ENCODE measurements at places on chromosomes 16 and 17. TPM values are rescaled to one million over a fixed set of nuclear protein-coding genes. Genes with fewer than 3 reads are reported as not detected.

Gene CHRNB1
- 27.9 TPM for total RNA-seq

Gene CDH1
- total RNA-seq: 34.3 TPM

Gene SLFN12L
- 0.62 TPM for total RNA-seq

Gene HBQ1
- total RNA-seq: not detected

Gene PSME3
- 48.5 TPM for total RNA-seq

Gene DLG4
- 11.1 TPM for total RNA-seq

Gene PPY
- not detected for total RNA-seq

Gene PSMC3IP
- total RNA-seq: 3.0 TPM

Gene PABPN1L
- total RNA-seq: not detected

Gene GAS7
- total RNA-seq: 144 TPM

Gene TAOK1
- 63.6 TPM for total RNA-seq

Gene PRR35
- not detected for total RNA-seq

Gene ANKRD40CL
- not detected for total RNA-seq

Gene MYOCD
- total RNA-seq: 6.9 TPM

Gene TPSG1
- total RNA-seq: not detected

Gene CMTM2
- total RNA-seq: not detected

Gene KRTAP1-5
- total RNA-seq: not detected

Gene KCTD11
- total RNA-seq: 3.4 TPM

Gene DOC2B
- 5.0 TPM for total RNA-seq

Gene WSCD1
- 29.5 TPM for total RNA-seq

Gene KRT39
- total RNA-seq: 1.8 TPM

Gene GCGR
- total RNA-seq: not detected

Gene KRTAP4-12
- not detected for total RNA-seq

Gene CHRNE
- 3.8 TPM for total RNA-seq

Gene CD300H
- not detected for total RNA-seq

Gene CLEC18A
- total RNA-seq: 0.62 TPM

Gene ERN2
- not detected for total RNA-seq

Gene SLC5A11
- total RNA-seq: not detected

Gene CES5A
- total RNA-seq: not detected

Gene PRPSAP1
- total RNA-seq: 55.8 TPM

Gene ARL4D
- 13.8 TPM for total RNA-seq

Gene QRICH2
- total RNA-seq: 2.1 TPM

Gene CNGB1
- total RNA-seq: 0.41 TPM

Gene SGSH
- 15.5 TPM for total RNA-seq

Gene TTLL6
- total RNA-seq: not detected

Gene CDT1
- total RNA-seq: 12.2 TPM

Gene SPN
- total RNA-seq: 0.62 TPM

Gene TPSAB1
- 4.5 TPM for total RNA-seq

Gene NHERF2
- 45.7 TPM for total RNA-seq

Gene MEIOB
- total RNA-seq: 0.62 TPM

Gene ASIC2
- total RNA-seq: 0.10 TPM

Gene CACNG4
- total RNA-seq: 1.6 TPM

Gene IRX3
- 5.1 TPM for total RNA-seq

Gene TEKT1
- not detected for total RNA-seq

Gene CACNA1G
- total RNA-seq: 10.4 TPM

Gene EMC8
- 26.7 TPM for total RNA-seq

Gene KRT20
- total RNA-seq: 0.51 TPM

Gene DHRS7B
- total RNA-seq: 28.0 TPM

Gene ITGAD
- total RNA-seq: not detected

All from tongue (tissue), 3 donors.